ENCODE measurements at places on chromosomes 5 and 9. TPM values are rescaled to one million over a fixed set of nuclear protein-coding genes. Genes with fewer than 3 reads are reported as not detected.
A peak's percentile ranks its signal among the peaks of the same experiment; 100 is the strongest.

DNA sequence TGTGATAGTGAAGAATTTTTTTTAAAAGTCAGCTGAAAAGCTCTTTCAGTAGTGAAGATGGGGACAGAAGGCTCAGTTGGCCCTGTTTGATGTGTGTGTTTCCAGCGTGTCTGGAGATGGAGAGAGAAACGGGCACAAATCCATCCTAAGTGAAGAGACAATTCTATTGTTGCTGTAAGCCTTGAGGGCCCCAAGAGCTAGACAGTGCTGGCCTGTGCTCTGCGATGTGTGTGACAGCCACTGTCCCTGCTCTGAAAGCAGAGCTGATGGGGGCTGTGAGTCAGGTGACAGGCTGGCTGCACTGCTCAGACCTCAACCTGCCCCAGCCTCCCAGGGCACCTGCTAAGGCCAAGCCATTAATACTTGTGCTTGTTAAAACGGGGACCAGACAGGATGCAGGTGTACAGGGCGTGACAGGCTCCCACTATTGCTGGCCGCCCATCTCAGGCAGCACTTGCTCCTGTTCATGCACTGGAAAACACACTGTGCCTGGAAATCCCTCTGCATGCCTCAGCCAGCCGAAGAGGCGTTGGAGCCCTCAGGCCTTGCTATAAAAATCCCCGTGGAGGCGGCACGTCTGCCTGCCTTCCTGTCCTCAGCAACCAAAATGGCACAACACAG lies 44.6 kb upstream of the SEMA4D start:
- H3K27me3 ChIP-seq = no peaks in the 10 kb centered on the region
- H3K4me3 ChIP-seq = no peak overlapping the region
- no peak overlapping the region for H3K27ac ChIP-seq
- H3K4me1 ChIP-seq = no peaks in the 10 kb centered on the region
- no peaks in the 10 kb centered on the region for H3K36me3 ChIP-seq
- DNase-seq = no peak

The CCL28 gene
- total RNA-seq = 3.4 TPM

DNA sequence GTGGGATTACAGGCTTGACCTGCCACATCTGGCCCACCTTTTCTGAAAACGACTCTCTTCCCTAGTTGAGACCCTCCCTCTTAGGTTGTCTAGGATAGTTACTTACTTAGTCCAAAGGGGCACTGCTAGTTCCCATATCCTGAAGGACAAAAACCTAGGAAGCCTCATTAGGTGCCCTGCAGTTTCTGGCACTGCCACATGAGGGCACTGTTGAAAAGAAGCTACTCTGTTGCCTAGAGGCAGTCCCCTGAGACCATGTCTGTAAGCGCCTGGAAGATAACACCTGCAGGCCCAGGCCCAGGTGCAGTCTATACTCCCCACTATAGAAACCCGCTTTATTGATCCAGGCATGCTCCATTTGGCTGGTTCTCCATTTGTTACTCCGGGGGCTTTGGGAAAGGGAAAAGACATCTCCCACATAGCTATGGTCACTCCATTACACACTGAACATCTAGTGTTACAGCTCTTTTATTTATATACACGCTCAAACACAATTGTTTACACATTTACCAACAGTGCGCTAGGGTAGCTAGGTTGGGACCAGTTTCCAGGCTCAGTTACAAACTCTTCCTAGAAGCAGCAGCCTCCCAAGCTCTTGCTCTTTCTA lies 73.4 kb upstream of the PPARGC1B start:
- no peak overlapping the region for H3K27ac ChIP-seq
- H3K36me3 ChIP-seq = no peaks in the 10 kb centered on the region
- peak; percentile 91 for DNase-seq
- no peaks in the 10 kb centered on the region for H3K27me3 ChIP-seq
- no peak overlapping the region for H3K4me3 ChIP-seq

- peaks cover 15% of the 10 kb centered on the region for H3K36me3 ChIP-seq
- no peaks in the 10 kb centered on the region for H3K4me1 ChIP-seq
- H3K4me3 ChIP-seq = no peak overlapping the region
- no peak overlapping the region for H3K27ac ChIP-seq
- no peak for DNase-seq
These were observed 26.7 kb upstream of the ZNF300 start for GRCh38 chr5:150931368-150931965.

The S1PR3 gene
- total RNA-seq = 7.6 TPM

The GGTA1 gene
- not detected for total RNA-seq

DNA sequence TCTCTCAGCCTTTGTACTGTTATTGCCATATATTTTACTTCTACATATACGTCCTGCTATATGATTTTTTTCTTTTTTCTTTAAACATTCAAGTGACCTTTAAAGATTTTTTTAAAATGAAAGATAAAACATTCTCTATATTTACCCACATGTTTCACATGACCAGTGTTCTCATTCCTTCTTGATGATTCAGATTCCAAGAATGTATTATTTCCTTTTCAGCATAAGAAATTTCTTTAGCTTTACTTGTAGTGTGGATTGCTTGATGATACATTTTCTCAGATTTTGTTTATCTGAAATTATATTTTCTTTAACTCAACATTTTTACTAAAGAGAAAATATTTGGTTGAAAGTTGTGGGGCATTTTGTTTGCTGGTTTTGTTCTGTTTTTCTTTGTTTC lies 792.1 kb downstream of the BRINP1 start:
- no peak for DNase-seq
- no peaks in the 10 kb centered on the region for H3K27me3 ChIP-seq
- no peak overlapping the region for H3K27ac ChIP-seq
- H3K4me1 ChIP-seq = no peaks in the 10 kb centered on the region

The F2RL1 gene
- 27.1 TPM for total RNA-seq

- no peak for DNase-seq
- peaks cover 11% of the 10 kb centered on the region for H3K4me1 ChIP-seq
- H3K27me3 ChIP-seq = no peaks in the 10 kb centered on the region
- no peak overlapping the region for H3K27ac ChIP-seq
- no peaks in the 10 kb centered on the region for H3K36me3 ChIP-seq
These were observed 49.0 kb upstream of the ABL1 start for GRCh38 chr9:130785940-130786508.

The LRRC26 gene
- total RNA-seq = 0.16 TPM

- H3K27ac ChIP-seq = no peak overlapping the region
- no peak overlapping the region for H3K4me3 ChIP-seq
- DNase-seq = no peak
- H3K27me3 ChIP-seq = no peaks in the 10 kb centered on the region
- peaks cover 5% of the 10 kb centered on the region for H3K4me1 ChIP-seq
These were observed 290.8 kb downstream of the TRPM3 start for GRCh38 chr9:70830618-70831017.

GRCh38 chr5:136388474-136388873 lies 23.1 kb upstream of the TRPC7 start:
- H3K4me3 ChIP-seq = no peak overlapping the region
- H3K27ac ChIP-seq = no peak overlapping the region
- peaks cover 19% of the 10 kb centered on the region for H3K27me3 ChIP-seq
- H3K4me1 ChIP-seq = peaks cover 25% of the 10 kb centered on the region

DNA sequence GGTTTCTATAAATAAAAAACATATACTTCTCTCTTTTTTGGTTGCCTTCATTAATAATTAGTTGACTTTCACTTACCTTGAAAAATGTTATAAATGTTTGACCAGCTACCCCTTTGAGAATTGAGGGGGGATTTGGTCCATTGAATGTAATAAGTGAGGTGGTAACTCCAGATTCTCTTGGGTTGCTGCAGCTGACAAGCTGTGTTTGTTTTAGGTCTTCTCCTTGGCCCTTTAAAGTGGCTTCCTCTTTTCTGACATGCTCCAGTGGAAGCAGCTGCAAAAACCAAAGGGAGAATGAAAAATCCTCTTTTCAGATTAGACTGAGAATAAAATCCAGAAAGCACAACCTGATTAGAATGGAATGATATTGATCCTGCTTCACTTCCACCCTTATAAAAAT lies 410.5 kb downstream of the TMEM38B start:
- no peaks in the 10 kb centered on the region for H3K27me3 ChIP-seq
- no peaks in the 10 kb centered on the region for H3K4me1 ChIP-seq
- no peak overlapping the region for H3K27ac ChIP-seq
- H3K36me3 ChIP-seq = no peaks in the 10 kb centered on the region
- DNase-seq = no peak

GRCh38 chr5:124231230-124231629 lies 515.2 kb downstream of the ZNF608 start:
- H3K4me1 ChIP-seq = peaks cover 45% of the 10 kb centered on the region
- H3K27ac ChIP-seq = no peak overlapping the region
- H3K4me3 ChIP-seq = no peak overlapping the region
- H3K27me3 ChIP-seq = no peaks in the 10 kb centered on the region
- H3K36me3 ChIP-seq = no peaks in the 10 kb centered on the region

DNA sequence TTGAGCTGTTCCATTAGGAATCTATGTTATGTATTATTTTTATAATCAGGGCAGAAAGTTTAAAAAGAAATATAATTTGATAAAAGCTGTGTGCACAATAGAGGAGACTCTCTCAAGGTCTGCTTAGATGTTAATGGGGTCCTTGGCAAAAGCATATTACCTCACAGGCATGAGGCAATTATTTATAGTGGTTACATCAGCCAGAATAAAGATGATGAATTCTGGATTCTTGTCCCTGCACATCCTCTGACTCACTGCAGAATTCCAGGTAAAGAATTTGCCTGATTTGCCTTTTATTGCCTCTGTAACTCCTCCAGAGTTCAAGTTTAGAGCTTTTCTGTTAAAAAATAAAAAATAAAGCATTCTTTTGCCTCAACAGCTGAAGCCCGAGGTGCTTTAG lies 253.6 kb downstream of the MAST4 start:
- no peak for DNase-seq
- no peaks in the 10 kb centered on the region for H3K4me1 ChIP-seq
- H3K27ac ChIP-seq = no peak overlapping the region
- no peaks in the 10 kb centered on the region for H3K36me3 ChIP-seq
- H3K4me3 ChIP-seq = no peak overlapping the region

The SLIT3 gene
- 0.59 TPM for total RNA-seq

DNA sequence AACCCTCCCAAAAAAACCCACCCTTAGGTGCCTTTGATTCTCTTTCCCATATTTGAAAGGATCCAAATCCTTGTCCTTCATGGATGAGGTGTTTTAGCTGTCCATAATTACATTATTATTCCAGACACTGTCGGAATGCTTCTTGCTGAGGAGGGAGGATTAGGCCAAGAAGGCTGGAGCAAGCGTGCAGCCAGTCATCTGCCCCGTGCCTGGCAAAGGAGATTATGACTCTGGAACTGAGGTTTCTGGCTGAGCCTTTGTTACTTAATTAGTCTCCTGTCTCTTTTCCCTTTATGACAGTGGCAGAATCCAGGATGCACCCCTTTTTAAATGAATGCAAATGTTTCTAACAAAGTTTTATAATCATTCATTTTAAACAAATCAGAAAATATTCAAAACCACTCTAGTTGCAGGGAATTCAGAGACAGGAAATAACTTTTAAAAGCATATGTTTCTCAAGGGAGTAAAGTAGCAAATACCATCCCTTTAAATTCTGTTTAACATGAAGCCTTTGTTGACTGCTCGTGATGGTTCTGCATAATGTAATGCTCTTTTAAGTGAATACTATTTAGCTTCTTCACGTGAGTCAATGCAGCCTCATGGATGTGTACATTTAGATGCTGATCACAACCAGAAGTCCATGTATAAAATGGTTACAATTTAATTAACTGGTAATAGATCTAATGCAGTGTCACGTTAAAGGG lies 69.8 kb downstream of the GALNT10 start:
- no peak overlapping the region for H3K27ac ChIP-seq
- no peaks in the 10 kb centered on the region for H3K36me3 ChIP-seq
- peak; percentile 24 for DNase-seq
- peaks cover 48% of the 10 kb centered on the region for H3K4me1 ChIP-seq
- H3K4me3 ChIP-seq = no peak overlapping the region
- no peaks in the 10 kb centered on the region for H3K27me3 ChIP-seq

- no peak overlapping the region for H3K27ac ChIP-seq
- no peaks in the 10 kb centered on the region for H3K36me3 ChIP-seq
- H3K4me1 ChIP-seq = peaks cover 14% of the 10 kb centered on the region
- DNase-seq = no peak
- H3K27me3 ChIP-seq = no peaks in the 10 kb centered on the region
These were observed 84.1 kb upstream of the MEGF10 start for GRCh38 chr5:127206320-127207113.

All from GM23338 (cell line).